Right ventricle myocardium superior (tissue), 1 donor: ENCODE measurements at places on chromosomes 2 and 18. TPM values are rescaled to one million over a fixed set of nuclear protein-coding genes. Genes with fewer than 3 reads are reported as not detected.

DNA sequence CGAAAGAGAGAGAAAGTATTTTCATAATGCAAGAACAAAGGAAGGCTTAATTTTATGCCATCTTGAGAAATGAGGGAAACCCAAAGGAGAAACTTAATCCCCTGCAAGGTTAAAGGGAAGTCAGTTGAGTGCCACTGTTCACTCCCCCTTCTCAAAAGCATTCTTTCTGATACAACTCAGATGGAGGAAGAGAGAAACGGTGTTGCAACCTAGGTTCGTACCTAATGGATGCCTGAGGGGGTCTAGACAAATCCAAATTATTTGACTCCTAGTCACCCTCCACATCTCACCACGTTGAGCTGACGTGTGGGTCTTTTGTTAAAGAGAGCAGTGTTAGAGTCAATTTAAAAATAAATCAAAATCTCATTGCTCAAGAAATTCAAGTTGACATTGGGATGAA lies 52.6 kb upstream of the UNC80 start:
- DNase-seq = no peak

DNA sequence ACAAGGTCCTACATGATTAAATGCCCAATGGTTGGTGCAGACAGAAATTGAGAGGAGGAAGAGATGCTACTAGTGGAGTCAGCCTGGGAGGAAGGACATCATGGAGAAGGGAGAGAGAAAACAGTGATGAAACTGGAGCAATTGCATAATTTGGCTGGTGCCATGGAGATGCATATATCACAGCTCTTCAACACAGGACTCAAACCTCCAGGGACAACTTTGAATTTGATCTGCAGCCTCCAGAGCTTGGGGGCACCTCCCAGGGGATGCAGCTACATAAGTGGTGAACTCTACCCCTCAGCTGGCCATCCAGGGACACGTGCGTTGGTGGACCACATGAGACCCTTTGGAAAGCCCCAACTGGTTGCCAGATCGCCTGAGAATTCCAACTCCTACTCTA lies 80.4 kb downstream of the CTAGE1 start:
- DNase-seq = no peak

MFSD2B gene
- total RNA-seq = not detected

- DNase-seq = no peak
Measured at GRCh38 chr2:102295566-102295965, 15.8 kb upstream of the IL1RL1 start.

DNA sequence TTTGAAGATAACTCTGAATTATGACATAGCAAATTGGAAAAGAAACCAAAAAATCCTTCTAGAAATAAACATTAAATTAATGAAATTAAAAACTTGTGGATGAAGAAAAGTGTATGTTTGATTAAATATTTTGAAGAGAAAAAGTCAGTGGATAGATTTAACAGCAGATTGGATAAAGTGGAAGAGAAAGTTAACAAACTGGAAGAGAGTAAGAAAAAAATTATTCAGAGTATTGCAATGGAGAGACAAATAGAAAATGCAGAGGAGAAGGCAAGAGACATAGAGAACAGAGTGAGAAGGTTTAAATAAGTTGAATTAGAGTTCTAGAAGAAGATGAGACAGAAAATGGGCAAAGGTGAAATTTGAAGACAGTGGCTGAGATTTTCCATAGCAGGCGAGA lies 162.8 kb downstream of the DIS3L2 start:
- no peak for DNase-seq

GRCh38 chr2:22999951-23000350 lies 385.0 kb upstream of the KLHL29 start:
- DNase-seq = no peak

DNA sequence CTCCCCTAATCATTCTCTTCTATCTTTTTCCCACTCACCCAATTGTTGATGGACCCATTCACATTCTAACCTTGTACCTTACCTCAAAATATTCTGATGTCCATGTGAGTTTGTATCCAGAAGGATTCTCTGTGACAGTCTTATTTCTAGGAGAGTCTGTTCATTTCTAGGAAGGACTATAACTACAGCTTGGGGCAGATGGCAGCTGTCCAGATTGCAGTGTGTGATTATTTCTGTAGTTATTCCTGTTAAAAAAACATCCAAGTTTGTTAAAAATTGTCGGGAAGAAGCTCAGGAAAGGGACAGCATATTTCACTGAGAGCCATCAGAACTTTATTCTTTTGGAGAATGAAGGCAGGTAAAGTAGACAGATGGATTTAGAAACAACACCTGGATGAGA lies 142.6 kb downstream of the RAPGEF4 start:
- no peak for DNase-seq

- DNase-seq = no peak
Measured at GRCh38 chr2:133606616-133607015, 38.4 kb upstream of the NCKAP5 start.

FAM228A gene
- 0.16 TPM for total RNA-seq

- DNase-seq = peak; percentile 73
Measured at GRCh38 chr2:241659150-241659739, 21.8 kb downstream of the ATG4B start.

DNA sequence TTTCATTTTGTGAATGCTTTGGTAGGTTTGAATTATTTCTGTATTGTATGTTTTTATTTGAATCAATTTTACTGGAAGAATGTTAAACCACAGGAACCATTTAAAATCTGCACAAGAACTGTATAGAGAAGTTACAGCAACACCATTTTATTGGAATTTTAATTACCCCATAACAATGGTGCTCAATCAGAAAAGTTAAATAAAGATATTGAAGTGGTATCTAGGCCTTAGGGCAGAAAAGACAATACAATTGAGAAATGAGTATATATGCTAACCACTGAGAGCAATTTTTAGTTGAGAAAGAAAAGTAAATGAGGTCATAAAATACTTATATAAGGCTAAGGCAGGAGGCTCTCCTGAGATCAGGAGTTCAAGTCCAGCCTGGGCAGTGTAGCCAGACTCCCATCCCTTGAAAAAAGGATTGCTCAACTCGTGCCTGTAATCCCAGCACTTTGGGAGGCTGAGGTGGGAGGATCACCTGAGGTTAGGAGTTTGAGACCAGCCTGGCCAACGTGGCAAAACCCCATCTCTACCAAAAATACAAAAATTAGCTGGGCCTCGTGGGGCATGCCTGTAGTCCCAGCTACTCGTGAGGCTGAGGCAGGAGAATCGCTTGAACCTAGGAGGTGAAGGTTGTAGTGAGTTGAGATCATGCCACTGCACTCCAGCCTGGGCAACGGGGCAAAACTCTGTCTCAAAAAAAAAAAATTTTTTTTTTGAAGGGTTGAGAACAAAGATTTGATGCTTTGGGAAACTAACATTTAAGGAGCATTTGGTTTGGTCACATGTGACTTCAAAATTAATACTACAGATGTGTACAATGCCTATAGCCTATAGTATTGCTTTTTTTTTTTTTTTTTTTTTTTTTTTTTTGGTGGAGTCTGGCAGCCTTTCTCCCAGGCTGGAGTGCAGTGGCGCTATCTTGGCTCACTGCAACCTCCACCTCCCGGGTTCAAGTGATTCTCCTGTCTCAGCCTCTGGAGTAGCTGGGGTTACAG lies 212.9 kb upstream of the STON1 start:
- no peak for DNase-seq

DNA sequence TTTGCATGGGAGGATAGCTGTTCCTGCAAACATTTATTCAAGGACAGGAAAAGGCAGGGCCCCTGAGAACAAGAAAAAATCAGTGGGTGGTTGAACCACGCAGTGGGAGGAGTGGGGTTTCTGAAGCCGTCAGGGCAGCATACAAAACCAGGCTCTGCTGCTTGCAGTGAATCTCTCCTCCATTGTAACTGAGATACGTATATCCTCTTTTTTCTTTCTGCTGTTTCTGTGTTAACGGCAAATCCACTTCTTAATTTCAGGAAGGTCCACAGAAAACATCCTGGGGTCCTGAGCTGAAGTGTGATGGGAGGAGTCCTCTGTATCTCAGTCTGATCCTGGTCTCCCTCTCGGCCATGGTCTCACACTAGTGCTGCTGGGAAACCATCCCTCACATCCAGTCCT lies 27.2 kb upstream of the KCNF1 start:
- no peak for DNase-seq

HAAO gene
- total RNA-seq = 2.3 TPM

GRCh38 chr2:160907738-160908137 lies 252.5 kb upstream of the TANK start:
- no peak for DNase-seq

DNA sequence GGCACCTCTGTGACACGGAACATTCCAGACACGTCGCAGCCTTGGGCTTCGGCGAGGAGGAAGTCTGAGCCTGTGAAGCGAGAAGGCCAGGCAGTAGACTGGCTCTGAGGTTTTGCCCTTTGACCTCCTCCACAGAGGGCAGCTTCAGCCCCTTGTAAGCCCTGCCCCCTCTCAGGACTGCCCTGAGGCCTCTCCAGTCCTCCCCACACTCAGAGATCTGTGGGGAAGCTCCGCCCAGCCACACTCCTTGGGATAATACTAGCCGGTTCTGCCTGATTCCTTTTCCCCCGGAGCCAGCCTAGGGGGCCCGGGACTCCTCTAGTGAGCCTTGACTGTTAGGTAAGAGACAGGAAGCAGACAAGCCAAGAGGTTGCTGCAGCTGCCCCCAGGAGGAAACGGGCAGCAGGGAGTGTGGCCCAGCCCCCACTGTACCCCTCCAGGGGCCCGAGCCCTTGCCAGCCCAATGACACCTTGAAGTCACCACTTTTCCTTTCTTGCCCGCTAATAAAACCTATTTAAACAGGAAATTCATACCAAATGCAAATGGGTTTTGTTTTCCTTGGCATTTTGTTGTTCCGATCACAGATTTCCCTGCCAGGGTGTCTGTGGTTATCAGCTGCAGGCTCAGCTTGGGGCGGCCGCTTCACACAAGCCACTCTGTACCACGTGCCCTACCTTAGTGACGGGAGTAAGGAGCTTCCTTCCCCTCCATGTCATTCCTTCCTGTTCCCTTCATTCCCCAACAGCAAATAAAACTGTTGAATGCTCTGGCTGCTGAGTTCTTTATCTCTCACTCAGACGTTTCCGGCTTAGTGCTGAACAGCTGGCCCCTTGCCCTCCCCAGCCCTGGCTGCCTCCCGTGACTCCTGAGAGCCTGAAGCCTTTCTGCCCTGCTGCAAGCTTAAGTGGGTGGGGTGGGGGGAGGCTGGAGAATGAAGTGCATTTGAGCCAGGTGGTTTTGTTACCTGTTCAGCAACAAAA lies 124.7 kb downstream of the CABLES1 start:
- DNase-seq = peak; percentile 89

- DNase-seq = peak; percentile 62
Measured at GRCh38 chr2:8259106-8259840, 422.6 kb upstream of the ID2 start.

TGFA gene
- total RNA-seq = 2.1 TPM

MYOM1 gene
- 608 TPM for total RNA-seq

DNA sequence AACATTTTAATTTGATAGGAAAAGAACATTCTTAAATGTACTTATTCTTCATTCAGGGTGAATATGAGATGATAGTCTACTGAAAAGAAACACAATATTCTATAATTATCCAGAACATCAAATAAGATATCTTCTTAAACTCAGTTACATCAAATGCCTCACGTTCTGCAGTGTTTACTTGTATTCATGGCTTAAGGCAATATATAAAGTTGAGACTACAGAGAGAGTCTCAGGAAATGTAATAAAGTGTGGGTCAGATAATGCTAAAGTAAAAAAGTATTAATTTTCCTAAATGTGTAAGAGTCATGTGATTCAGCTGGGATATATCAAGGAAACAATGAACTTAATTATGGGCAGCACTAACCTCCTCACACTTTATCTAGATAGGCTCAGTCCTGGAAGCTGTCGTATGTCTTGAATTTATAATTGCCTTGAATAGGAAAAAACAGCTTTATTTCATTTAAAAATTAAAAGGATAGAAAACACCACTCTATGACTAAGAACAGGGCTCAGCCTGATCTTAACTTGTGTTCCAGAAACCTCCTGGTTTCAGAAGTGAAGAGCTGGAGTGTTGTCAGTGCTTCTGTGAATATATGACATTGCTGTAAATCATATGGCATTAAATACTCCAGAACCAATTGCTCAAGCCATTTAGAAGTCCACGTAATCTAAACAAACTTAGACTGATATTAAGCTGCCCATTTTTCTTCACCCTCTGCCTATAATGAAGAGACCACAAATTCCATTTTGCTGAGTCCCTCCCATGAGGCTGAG lies 240.2 kb downstream of the FSIP2 start:
- DNase-seq = no peak

FIGN gene
- 13.5 TPM for total RNA-seq

- no peak for DNase-seq
Measured at GRCh38 chr2:162828545-162828944, 10.0 kb downstream of the KCNH7 start.

GRCh38 chr2:167292430-167293171 lies 404.3 kb downstream of the XIRP2 start:
- peak; percentile 91 for DNase-seq

DNA sequence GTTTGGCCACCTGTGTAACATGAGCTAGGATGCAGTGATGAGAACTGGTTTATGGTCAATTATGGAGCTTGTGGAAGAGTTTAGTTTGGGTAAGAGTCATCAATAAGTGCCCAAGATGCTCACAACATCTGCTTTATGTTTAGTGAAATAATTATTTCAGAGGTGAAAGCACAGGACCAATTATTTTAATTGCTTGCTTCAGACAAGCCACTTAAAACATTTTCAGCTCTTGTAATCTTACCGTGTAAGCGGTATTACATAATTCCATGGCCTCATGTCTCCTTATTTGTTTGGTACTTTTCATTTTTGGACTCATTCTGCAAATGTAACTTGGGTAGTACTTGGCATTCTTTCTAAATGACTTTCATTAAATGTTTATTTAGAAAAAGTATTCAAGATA lies 5.4 kb downstream of the B3GNT2 start:
- DNase-seq = no peak

DNA sequence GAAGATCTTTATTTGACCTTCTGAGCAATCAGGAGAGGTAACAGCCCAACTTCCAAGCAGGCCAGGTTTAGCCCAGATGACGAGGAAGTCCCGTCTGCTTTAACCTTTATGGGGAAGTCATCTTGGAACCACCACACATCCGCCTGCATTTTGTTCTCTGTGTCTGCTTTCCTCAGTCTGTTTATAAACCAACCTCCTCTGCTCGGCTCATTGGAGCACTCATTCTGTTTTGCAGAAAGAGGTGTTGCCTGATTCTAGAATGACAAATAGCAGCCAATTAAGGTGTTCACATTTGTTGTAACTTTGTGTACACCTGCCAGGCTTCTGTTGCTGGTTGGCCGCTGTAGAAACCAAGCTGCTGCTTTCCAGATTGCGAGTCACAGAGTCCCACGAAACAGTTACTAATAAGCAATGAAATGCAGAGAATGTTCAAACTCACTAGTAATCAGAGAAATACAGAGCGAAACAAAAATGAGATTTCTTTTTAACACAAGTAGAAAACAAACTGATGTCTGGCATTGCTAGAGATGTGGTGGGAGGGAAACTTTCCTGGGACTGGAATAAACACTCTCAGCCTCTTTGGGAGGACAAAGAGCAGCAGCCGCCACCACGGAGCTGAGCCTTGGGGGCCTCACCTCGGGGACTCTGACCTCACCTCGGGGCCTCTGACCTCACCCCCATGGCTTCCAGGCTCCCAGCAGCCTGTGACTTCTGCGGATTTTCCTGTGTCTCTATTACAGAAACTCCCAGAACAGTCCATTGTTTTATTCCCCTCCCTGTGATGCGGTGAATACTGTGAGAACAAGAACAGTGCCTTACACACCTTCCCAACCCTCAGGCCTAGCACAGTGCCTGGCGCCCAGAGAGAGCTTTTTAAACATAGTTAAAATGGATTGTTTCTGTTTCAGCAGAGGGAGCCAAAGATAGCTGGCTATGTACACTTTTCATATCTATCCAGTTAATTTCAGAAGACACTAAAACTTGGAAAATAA lies 64.0 kb downstream of the MBP start:
- DNase-seq = no peak

GRCh38 chr2:8376603-8377410 lies 305.0 kb upstream of the ID2 start:
- no peak for DNase-seq

- DNase-seq = peak; percentile 47
Measured at GRCh38 chr18:8288472-8289195, 320.6 kb upstream of the RAB12 start.
